Left cardiac atrium (tissue), 4 donors: ENCODE measurements at places on chromosomes 2 and 18. TPM values are rescaled to one million over a fixed set of nuclear protein-coding genes. Genes with fewer than 3 reads are reported as not detected.

GRCh38 chr2:158047156-158047611 is 54.5 kb upstream of the UPP2 start:
- no peak for DNase-seq

DNA sequence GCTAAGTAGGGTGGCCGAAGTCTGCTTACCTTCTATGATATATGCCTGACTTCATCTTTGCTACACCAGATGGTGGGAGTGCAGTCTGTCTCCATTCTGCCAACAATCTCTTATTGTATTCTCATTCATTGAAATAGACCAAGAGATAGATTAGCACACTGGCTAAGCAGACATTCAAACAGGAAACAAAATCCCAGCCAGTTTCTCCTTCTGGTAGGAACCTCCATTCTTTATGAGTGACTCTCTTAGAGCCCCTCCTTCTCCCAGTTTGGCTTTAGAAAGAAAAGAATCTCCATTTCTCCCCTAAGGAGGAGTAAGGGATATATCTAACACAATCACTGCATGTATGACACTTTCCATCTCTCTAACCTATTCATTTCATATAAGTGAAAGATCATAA is 118.9 kb upstream of the COL5A2 start:
- no peak for DNase-seq

The ABCB11 gene
- 0.37 TPM for total RNA-seq

- no peak for DNase-seq
Measured at GRCh38 chr2:107570876-107571275, 255.8 kb upstream of the RGPD4 start.

- no peak for DNase-seq
Measured at GRCh38 chr2:232588031-232588430, 37.5 kb downstream of the EIF4E2 start.

The UGT1A7 gene
- not detected for total RNA-seq

- no peak for DNase-seq
Measured at GRCh38 chr2:100046961-100047947, 95.1 kb downstream of the AFF3 start.

DNA sequence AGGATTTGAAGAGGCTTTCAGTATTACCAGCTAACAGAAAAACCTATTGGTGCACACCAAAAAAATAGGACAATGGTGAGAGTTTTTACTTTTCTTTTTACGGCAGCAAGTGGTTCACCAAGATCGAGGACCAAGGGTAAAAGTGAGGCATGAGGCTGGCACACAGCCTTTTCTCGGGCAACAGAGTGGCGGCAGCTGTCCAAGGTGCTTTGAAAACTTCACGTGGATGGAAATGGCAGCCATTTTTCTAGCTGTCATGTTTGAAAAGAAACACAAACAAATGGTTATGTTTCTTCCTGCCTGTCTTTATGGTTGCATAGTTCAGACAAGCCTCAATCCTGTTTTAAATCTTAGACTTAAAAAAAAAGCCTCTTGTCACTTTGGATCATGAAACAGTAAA is 812.5 kb upstream of the CHAC2 start:
- DNase-seq = no peak

GRCh38 chr2:66490588-66491001 is 55.7 kb downstream of the MEIS1 start:
- DNase-seq = no peak

The TMEM200C gene
- 0.71 TPM for total RNA-seq

DNA sequence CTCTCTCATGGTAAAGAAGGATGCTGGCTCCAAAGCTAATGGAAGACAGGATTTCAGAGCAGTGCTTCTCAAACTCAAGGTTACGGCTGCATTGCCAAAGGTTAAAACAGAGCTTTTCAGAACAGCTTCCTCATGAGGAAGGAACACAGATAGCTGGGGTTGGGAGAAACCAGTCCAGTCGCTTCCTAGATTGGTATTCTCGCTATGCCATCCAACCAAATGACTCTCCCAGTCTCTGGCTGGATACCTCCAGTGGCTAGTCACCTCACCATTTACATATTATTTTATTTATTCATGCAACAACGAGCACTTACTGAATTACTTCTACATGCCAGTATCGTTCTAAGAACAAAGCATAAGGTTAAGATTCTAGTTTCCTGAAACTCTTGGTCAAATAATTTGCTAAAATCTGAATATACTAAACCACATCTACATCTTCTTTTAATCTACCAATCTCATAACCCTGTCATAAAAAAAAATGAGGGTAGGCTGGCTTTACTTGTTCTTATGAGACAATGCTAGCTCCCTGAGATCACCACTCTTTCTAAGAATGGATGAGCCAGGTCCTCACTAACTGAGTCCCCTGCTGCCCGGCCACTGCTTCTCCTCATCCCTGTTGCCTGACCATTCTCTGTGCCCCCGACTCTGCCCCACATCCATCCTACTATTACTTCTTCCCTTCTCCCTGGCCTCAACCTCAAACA is 20.4 kb downstream of the KDSR start:
- no peak for DNase-seq

DNA sequence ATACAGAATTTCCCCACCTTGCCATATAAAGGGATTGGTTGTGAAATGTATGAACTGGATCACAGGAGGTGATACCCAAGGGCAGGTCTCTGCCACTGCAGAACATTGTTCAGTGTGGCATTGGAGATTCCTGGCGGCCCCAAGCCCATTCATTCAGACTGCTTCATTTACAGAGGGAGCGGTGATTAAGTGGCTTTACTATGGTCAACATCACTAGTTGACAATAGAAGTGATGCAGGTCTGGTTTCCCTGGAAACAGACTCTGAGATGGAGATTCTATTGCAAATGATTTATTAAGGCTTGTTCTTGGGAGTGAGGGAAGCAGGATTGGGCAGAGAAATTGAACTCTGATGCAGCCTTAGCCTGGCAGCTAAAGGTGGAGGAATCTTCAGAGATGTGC is 62.4 kb downstream of the ZDBF2 start:
- no peak for DNase-seq

DNA sequence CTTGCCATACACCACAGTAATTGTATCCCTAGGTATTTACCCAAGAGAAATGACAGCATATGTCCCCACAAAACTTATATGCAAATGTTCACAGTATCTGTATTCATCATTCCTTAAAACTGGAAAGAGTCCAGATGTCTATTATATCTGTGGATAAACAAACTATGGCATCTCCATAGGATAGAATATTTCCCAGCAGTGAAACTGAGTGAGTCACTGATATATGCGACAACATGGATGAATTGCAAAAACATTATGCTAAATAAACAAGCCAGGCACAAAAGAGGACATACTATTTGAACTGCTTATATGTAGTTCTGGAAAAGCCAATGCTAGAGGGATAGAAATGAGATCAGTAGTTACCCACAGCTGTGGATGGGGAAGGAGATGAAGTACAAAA is 359.4 kb upstream of the DSEL start:
- no peak for DNase-seq

- no peak for DNase-seq
Measured at GRCh38 chr2:195662138-195662537, 5.1 kb downstream of the SLC39A10 start.

The POTEC gene
- total RNA-seq = not detected

DNA sequence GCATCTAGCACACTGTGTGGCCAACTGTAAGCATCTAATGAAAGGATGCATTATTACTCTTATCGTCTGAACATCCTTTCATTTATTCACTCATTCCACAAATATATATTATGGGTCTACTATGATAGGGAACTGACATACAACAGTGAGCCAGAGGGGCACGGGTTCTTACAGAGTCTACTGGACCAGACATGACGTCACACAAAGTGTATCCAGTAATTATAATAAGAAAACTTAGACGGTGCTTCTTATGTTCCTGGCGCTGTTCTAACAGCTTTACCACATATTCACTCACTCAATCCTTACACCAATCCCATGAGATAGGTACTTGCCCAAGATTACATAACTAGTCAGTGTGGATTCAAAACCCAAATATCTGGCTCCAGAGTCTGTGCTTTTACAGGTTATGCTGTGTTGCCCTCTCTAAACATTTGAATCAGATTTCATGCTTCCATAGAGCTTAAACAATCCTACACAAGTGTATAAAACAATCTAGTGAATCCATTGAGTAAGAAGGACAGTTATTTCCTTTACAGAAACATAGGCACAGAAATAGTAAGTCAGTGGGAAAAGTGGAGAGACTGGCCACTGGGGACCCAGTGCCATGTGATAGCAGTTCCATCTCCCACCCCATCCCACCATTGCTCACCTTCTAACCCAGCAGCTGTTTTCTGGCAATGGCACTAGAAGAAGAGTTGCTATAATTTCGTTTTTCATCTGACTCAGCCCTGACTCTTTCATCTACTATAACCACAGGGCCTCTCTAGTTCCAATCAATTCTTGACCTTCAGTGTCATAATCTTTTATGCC is 24.2 kb upstream of the ARL5A start:
- DNase-seq = no peak

The AKAIN1 gene
- not detected for total RNA-seq

DNA sequence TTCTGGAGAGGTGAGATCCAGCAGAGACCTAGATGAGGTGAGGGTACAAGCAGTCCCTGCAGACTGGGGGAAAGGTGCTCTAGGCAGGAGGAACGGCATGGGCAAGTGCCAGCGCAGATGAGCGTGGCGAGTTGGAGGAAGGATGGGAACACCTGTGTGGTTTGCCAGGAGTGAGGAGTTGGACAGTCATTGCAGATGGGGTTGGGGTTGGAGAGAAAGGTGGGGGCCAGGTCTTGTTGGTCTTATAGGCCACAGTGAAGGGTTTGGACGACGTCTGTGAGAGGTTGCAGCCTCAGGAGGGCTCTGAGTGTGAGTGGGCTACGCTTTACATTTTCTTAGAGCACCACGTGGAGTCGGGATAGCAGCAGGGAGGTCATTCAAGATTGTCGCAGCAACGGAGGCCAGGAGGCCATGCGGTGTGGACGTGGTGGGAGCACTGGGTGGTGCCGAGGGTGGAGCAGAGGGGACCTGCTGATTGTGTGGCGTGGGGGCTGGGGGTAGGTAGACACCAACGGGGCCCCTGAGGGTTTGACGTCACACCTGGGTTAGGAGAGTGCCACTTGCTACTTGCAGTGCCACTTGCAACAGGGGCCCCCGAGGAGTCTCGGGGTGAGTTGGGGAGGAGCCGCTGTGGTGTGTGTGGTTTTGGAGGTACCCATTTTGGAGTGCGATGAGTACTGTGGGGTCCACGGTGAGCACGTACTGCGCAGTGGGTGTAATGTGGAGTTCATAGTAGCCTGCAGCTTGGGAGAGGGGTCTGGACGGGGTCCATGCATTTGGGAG is 66.2 kb downstream of the LPIN1 start:
- no peak for DNase-seq

The IL1B gene
- total RNA-seq = 2.2 TPM

- DNase-seq = no peak
Measured at GRCh38 chr2:207142461-207142860, 23.3 kb downstream of the KLF7 start.

GRCh38 chr2:8168876-8169424 is 512.9 kb upstream of the ID2 start:
- no peak for DNase-seq

The ABCG5 gene
- total RNA-seq = not detected

- DNase-seq = no peak
Measured at GRCh38 chr2:112007493-112007892, 47.6 kb upstream of the TMEM87B start.

DNA sequence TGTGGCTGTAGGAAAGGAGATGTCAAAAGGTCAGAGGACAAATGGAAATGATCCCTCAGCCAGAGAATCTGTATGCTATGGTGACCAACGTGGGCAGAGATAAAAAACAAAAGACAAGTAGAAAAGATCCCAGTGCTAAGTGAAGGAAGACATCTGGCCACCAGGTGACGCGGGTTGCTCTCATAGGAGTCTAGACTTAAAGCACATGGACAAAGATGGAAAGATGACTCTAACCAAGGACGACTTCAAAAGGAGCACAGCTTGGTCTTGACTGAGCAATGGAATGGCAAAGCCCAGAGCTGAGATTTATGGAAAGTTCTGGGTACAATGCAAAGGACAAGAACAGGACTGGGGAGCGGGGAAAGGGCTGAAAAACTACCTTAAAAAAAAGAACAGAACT is 96.8 kb downstream of the CLIP4 start:
- DNase-seq = no peak

- DNase-seq = no peak
Measured at GRCh38 chr2:8214036-8214615, 467.7 kb upstream of the ID2 start.

GRCh38 chr2:183866666-183867065 is 731.7 kb upstream of the ZNF804A start:
- no peak for DNase-seq

The KCNG2 gene
- not detected for total RNA-seq

- DNase-seq = no peak
Measured at GRCh38 chr2:111226876-111227700, 106.4 kb downstream of the BCL2L11 start.

GRCh38 chr2:72968286-72968685 is 51.0 kb downstream of the EMX1 start:
- DNase-seq = peak; percentile 14

DNA sequence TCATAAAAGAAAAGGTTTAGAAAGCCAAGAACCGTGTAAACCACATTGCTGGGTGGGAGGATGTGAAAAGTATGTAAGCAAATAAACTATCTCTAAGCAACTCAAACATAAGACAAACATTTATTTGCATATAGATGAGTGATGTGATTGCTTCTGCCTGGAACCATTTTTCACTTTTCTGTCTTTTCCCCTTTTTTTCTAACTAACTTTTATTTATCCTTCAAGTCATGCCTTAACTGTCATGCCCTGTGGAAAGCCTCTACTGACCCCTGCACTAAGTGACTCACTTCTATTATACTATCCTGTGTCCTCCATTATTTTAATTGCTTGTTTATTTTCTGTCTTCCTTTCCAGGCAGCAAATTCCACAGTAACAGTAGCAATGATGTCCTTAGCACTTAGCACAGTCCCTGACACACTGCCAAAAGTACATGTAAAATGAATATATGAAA is 87.5 kb upstream of the CTAGE1 start:
- DNase-seq = no peak

- no peak for DNase-seq
Measured at GRCh38 chr2:30974092-30974491, 164.1 kb downstream of the GALNT14 start.

GRCh38 chr2:52698408-52698807 is 1069.2 kb upstream of the CHAC2 start:
- no peak for DNase-seq

The GATA6 gene
- total RNA-seq = 43.9 TPM

The OSBPL1A gene
- total RNA-seq = 74.4 TPM

DNA sequence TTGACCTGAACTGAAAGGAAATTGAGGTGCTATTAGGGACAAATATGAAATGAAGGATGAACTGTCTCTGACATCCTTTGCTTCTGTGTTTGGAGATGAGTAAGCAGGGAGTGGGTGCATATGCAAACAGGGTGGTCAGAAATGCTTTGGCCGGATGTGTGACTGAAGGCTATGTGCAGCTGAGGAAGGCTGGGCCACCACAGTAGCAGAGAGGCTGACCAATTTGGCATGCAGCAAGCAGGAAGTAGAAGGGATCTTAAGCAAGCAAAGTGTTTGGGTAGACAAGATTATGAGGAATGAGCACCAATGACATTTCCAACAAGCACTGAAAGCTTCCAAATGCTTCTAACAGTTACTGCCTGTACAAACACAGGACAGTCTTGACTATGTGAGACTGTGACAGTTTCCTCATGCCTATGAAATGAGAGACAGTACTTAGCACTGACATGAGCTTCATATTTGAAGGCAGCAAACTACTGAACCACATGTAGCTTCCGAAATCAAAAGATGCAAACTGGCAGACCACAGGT is 3.3 kb upstream of the ACTR3 start:
- peak; percentile 56 for DNase-seq

- peak; percentile 96 for DNase-seq
Measured at GRCh38 chr2:18560031-18560796, at the start of gene RDH14. RDH14 (minus strand) TSS chr2:18560653; CDS start chr2:18560572, 81 bp downstream.

- DNase-seq = no peak
Measured at GRCh38 chr18:8998481-8999217, 103.8 kb upstream of the NDUFV2 start.

GRCh38 chr18:35639296-35639695 is 57.8 kb downstream of the GALNT1 start:
- no peak for DNase-seq

The DHRS9 gene
- total RNA-seq = 47.6 TPM
